NCI-H1417 treated with DMSO at 0.1 percent for 48 hours (cell line): ENCODE measurements at places on chromosomes 3 and 15.

DNA sequence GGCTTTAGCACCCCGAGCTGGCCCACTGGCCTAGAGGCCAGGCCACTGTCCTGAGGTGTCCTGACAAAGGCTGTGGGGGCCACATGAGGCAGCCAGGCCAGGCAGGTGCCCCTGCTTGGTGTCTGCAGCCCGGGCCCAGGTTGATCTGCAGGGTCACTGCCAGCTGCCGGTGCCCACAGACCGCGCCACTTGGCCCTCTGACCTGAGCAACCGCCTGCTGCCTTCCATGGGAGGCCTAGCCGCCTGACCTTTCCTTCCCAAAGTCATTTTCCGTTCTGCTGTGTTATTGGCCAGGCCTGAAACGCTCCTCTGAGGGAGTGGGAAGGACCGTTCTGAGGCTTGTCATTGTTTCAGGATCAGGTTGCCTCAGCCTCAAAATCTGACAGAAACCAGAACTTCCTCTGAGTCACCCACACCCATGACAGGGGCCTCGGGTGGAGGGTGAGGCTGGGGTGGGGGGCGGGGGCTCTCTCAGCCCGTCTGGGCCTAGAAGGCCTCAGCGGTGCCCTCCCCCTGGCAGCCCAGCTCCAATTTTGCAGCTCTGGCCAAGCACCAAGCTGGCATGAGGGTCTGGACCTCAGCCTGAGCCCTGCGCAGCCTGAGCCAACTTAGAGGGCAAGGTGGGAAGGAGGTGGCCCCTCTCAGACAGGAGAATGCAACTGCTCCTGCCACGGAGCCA, 140.7 kb upstream of the MEF2A start:
- DNase-seq: no peak

GRCh38 chr3:140763532-140763931, 85.7 kb downstream of the TRIM42 start:
- DNase-seq: no peak

DNA sequence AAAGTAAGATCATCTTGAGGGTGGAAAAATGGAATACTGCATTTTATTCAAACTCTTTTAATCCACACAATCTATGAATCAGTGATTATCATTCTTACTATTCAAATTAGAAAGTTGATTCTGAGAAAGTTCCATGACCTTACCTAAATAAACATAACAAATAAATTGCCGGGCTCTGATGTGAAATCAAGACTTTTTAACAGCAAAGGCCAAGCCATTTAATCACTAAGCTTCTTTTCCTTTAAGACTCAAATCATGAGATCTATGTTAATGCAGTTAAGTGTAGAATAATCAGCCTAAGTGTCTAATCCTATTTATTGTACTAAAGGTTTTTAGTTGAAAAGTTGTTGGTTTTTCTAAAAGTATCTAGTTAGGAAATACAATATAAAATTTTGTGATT, 857.0 kb downstream of the SI start:
- DNase-seq: no peak

- no peak for DNase-seq
These were observed 243.6 kb downstream of the ATP8B4 start for GRCh38 chr15:49875392-49875791.

DNA sequence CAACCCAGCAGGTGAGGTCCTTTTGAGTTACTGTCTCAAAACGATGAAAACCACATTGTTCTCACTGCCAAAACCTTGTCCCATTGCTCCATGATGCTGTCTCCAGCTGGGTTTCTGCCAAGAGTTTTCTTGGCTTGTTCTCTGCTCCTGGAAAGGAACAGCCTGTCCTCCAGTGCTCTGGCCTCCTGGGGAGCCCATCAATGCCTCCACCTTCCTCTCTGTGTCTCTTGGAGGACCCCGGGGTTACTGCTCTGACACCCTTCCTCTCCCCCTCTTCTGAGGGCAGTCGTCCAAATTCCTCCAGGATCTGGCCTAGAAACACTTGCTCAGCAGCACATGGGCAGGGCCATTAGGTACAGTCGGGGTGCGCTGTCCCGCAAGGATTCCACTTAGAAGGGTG, 63.9 kb upstream of the RGMA start:
- DNase-seq: no peak

GRCh38 chr15:72380743-72381142, 4.9 kb upstream of the HEXA start:
- DNase-seq: no peak

DNA sequence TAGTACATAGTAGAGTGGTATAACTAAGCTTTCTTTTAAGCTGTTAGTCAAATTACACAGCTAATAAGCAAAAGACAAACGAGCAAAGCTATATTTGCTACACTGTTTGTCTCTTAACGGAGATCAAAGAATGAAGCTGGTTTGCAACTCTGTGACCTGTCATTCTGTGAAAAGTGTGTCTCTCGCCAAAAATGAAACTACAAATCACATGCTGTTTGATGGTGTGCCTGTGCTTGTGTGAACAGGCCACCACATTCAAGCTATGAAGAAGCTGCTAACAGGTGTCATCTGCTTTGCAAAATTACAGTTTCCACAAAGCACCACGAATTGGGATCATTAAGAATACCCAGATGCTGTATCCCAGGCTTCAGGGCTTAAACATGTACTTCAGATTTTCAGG, 667.8 kb upstream of the NAALADL2 start:
- no peak for DNase-seq

- no peak for DNase-seq
These were observed 47.5 kb downstream of the NMD3 start for GRCh38 chr3:161268601-161269000.

GRCh38 chr3:124861041-124861440, 26.1 kb downstream of the ITGB5 start:
- DNase-seq: no peak

DNA sequence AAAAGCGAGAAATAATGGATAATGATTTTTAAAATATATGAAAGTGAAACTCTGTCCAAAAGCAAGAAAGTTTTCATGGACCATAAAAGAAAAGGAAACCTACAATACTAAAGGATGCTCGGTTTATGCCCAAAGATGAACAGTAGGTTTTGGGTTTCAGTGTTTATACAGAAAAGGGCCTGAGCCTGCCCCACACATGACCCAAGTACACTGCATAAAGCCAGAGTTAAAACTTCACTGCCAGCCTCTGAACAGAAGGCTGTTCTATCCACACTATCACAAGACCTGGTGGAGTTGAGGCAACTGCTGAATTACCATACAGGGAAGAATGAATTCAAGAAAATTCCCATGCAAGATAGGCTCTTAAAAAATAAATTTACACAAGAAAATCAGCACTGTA, 165.2 kb downstream of the MECOM start:
- no peak for DNase-seq

GRCh38 chr15:91670108-91670507, 183.4 kb upstream of the SLCO3A1 start:
- DNase-seq: no peak

DNA sequence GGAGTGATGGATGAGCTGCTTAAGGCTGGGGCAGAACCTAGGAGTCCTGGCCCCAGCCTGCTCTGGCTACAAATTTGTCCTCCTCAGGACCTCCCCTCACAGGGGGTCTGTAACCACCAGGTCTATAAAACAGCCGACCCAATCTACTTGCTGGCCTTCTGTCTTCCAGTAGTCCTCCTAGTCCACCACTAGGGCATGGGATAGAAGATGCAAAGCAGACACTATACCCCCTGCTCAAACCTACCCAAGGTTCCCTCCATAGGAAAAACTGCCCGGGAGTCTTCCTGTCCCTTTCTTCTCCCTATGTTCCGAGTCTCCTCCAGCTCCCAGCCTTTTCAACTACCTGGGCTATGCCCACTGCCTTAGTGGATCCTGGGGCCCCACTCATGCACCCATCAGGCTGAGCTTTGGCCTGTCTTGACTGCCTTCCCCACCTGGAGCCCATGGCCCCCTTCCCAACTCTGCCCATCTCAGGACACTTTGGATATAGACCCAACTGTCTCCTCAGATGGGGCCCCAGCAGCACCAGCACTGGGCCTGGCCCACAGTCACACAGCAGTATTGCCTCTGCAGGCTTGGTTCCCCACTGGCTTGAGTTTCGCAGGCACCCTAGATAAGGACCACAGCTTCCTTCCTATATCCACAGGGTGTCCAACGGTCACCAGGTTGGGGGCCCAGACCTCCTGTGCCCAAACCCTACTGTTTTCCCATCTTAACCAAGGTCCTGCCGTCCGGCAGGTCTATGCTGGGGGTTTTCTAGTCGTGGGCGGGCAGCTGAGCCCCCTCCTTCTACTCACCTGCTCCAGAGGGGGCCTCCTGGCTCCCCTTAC, 1.1 kb downstream of the HYAL3 start:
- no peak for DNase-seq

DNA sequence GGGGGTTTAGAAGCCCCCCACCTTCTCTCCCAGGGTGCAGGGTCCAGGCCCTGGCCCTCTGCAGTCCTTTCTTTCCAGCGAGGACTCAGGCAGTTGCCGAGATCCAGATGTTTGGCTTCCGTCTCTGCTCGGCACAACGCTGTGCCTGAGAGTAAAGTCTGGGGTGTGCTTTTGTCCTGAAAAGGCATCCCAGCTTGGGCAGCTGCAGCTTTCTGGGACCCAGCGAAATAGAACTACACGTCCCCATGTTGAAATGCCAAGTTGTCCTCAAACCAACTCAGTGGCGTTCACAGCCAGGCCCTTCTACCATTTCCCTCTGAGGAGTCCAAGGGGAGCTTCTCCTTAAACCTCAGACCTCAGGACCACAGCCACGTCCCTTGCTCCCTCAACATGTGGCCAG, 23.1 kb downstream of the FGD5 start:
- no peak for DNase-seq

GRCh38 chr3:88180398-88180999, 30.7 kb downstream of the C3orf38 start:
- no peak for DNase-seq

- DNase-seq: no peak
These were observed 72.2 kb upstream of the CCNL1 start for GRCh38 chr3:157232141-157232540.

DNA sequence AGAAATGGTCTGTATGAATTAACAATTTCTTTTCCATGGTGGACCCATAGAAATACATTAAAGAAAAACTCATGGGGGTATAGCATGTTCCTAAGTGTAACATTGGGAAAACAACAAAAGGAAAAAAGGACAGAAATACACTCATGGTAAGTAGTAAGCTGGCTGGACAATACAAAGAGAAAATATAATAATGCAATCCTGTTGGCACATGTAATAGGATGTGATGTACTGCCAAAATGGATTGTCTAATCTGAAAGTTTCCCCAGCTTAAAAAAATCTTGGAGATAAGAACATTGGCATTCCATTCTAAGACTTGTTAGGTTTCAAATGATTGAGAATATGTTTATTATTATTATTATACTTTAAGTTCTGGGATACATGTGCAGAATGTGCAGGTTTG, 128.1 kb downstream of the MBNL1 start:
- DNase-seq: no peak

DNA sequence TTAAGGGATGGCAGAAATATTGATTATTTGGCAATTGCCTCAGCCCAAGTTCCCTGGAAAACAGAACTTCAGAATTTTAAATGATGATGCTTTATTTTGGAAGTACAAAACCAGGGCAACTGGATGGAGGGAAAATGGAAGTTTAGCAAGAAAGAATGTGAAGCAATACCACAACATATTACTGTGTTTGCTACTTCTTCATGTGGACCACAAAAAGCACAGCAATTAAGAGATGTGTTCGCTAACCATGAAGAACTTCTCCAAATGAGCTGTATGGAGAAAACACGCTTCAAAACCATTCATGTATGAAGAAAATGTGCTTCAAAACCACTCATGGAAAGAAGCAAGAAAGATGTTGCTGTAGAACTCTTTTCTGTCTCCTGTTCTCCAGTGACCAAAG, 64.7 kb upstream of the ARL6 start:
- DNase-seq: no peak

DNA sequence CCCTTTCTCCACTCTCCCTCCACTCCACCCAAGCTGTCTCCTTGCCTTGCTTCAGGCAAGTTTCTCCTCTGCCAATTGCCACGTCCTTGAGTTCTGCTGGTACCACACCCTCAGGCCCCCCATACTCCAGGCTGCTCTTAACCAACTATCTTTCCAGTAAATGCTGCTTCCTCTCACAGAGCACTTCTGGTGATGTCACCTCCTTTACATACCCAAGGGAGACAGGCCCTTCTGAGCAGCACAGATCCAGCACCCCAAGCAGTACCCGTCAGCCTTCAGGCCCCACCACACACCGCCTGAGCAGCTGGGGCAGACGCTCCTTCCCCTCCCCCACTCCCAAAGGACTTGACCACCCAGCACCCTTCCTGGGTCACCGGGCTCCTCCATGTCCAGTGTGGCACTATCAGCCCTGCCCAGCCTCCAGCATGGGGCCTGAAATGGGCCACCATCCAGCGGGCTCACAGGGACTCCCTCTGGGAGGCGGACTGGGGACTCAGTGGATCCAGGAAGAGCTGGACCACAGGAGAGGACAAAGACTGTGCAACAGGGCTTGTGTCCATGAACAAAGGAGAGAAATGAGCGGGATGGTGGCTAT, 50.2 kb downstream of the KLF15 start:
- no peak for DNase-seq

GRCh38 chr3:135801018-135801417, 164.5 kb upstream of the PPP2R3A start:
- DNase-seq: no peak

DNA sequence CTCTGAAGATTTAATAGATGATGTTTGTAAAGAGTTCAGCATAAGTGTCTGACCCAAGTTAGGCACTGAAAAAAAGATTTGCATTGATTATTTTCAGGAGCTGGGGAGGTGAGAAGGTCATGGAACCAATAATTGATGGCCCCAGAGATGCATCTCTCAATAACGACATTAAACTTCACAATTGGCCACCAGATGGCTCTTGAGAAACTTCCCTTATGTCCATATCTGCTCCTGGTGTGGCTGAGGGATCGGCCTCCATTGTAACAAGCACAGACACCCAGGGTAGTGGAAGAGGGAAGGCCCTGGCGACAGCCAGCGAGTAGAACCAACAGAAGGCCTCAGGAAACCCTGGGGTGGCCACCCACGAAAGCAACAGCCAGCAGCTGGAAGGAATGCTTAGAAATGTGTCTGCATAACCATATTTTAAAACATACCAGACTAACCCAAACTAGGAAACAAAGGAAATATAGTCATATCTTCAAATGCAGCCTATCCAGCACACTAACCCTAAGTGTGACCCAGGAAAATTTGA, 536.7 kb downstream of the SOX2 start:
- no peak for DNase-seq

DNA sequence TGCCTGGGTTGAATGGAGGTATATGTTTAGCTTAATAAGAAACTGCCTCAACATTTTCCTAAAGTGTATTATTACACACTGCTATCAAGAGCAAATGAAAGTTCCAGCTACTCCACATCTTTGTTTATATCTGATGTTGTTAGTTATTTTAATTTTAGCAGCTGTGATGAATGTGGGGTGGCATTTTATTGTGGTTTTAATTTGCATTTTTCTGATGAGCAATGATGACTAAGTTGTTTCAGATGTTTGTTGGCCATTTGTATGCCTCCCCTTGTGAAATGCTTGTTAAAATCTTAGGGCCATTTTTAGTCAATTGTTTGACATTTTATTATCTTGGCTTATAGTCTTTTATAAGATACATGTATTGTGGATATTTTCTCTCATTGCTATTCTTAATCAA, 260.4 kb upstream of the SLCO3A1 start:
- DNase-seq: no peak

GRCh38 chr3:190414297-190414696, 26.3 kb downstream of the CLDN16 start:
- DNase-seq: no peak
